ENCODE measurements at places on chromosomes 6 and 20.

GRCh38 chr20:46158476-46158987 lies 40.4 kb downstream of the CD40 start:
- no peak for DNase-seq

DNA sequence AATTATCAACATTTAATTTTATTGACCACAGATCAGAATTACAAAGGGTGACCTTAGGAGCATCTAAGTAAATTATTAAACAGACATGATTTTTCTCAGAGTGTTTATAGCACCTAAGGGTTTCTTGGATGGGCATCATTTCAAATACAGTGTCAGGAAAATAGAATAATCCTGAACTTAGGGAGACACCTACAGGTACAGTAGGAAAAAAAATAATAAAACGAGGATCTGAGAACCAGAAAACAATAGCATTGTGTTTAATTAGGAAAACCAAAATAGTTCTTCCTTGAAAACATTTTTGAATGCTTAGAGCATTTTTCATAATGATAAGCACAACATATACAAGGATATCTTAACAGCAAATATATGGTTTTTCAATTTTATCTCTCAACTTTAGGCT lies 39.2 kb downstream of the MMUT start:
- DNase-seq, result peak; percentile 5

GRCh38 chr6:53009056-53009455 lies 14.0 kb upstream of the GSTA4 start:
- DNase-seq, result no peak

- DNase-seq, result no peak
Observed at GRCh38 chr20:23115822-23116221, 29.7 kb upstream of the CD93 start.

- no peak for DNase-seq
Observed at GRCh38 chr6:154361476-154361875, 4.9 kb upstream of the IPCEF1 start.

- peak; percentile 74 for DNase-seq
Observed at GRCh38 chr20:21509597-21510371, 4.1 kb downstream of the NKX2-2 start.

DNA sequence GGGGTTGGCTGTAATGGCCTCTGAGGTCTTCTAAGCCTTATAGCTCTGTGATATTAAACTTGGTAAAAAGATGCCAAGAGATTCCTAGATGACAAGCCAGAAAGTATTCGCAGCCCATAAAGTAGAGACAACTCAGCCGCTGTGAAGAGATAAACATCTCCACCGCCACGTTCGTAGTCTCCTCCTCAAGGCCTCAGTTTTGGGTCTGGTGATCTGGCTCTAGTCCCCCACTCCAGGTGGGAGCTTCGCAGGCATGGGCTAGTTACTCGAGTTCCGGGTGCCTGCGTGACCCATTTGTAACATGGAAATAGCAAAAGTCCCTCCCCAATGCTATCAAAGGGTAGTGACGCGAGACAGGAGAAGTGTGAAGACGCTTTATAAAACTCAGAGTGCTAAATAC lies 28.3 kb upstream of the AFDN start:
- DNase-seq, result peak; percentile 57

DNA sequence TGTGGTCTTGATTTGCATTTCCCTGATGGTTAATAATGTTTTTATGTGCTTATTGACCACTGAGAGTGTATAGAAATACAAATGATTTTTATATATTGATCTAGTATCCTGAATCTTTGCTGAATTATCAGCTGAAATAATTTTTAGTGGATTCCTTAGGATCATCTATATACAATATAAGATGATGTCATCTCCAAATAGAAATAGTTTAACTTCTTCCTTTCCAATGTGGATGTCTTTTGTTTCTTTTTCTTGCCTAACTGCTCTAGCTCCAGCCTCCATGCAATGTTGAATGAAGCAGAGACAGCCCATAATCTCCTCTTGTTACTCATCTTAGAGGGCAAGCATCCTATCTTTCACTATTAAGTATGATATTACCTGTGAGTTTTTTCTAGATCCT lies 226.4 kb downstream of the GMDS start:
- DNase-seq, result no peak

DNA sequence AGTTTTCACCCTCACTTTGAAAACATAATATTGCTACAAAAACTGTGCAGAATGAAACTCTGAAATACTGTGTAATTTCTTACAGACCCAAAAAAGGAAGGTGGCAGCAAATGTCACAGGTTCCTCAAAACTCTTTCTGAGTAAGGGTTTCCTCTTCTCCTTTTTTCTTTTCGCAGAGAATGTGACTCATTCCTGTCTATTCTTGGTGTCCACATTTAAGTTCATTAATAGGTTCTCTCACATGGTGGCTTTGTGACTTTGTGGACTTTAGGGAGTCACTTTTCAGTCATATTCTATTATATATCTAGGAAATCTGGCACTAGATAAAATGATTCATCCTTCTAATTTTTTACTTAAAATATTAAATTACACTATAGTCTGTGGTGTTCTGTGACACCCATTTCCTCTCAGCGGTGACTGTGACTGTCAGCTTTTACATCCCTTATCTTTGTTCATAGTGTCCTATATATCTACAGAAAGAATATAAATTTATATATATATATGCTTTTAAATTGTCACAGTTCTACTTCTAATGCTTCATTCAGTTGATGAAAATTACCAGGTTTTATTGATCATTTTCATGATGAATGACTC lies 126.8 kb upstream of the HCRTR2 start:
- DNase-seq, result no peak

DNA sequence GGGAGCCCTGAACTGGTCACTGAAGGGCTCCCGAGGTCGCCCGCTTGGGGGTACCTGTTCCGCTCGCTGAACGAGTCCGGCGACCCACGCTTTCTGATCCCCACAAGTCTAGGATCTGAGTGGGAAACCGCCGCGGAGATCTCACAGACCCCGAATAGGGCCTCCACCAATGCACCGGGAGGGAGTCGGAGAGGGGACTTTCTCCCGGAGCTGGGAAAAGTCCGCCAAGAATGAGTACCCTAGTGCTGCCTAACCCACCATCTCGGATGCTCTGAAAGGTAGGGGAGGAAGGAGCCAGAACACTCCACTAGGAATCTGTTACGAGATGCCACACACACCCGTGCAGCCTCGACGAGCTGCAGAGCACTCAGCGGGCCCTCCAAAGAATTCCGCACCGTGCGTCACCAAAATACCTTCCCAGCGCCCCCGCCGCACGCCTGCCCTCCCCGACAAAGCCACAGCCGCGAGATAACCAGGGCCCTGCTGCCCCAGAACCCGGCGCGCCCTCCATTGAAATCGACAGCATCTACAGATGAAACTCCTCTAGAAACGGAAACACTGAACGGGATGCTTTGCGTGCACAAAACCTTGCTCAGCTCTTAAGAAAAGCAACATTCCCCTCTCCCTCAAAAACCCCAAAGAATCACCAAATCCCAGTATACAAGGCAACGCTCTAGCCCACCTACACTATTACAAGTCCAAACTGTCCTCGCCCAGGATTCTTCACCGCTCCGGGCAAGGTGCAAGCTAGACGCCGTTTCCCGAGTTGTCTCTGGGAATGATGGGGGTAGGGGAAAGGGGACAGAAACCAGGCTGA lies 686 bp downstream of the COL12A1 start:
- peak; percentile 67 for DNase-seq

- no peak for DNase-seq
Observed at GRCh38 chr20:62466072-62466760, 9.6 kb downstream of the GATA5 start.

- no peak for DNase-seq
Observed at GRCh38 chr6:31943742-31944141, 2.2 kb upstream of the CFB start.

- DNase-seq, result no peak
Observed at GRCh38 chr6:3770023-3770720, 18.7 kb upstream of the PXDC1 start.

GRCh38 chr6:163401039-163401885 lies 13.3 kb upstream of the QKI start:
- no peak for DNase-seq

GRCh38 chr20:61691978-61692377 lies 373.7 kb downstream of the TAF4 start:
- DNase-seq, result no peak

DNA sequence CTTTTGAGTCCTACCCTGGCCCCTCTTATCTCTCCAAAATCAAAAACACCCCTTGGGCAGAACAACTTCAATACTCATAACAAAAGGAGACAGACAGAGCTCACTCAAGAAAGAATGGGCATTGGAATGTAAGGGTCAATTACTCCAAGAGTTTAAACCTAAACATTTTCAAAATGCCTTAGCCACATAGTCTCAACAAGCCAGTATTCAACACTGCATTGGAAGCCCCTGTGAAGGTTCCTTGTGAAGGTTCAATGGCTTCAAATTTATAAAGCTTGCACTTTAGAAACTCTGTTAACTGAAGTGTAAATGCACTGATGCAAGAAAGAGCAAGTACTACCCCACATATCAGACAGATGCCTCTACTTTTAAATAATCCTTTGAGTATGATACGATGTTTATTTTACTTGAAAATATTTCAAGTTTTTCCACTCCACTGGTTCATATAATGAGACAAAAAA lies 139.1 kb upstream of the LAMP5 start:
- DNase-seq, result peak; percentile 89
